A549 treated with DMSO at 1 μM for 4 hours (cell line): ENCODE measurements at places on chromosomes 7 and 10. TPM values are rescaled to one million over a fixed set of nuclear protein-coding genes. Genes with fewer than 3 reads are reported as not detected.

Gene TSPAN13
- 10.9 to 16.1 TPM (median 13.9 TPM) in 5 replicates for total RNA-seq

Gene HOXA6
- total RNA-seq, result 0.71 to 2.5 TPM (median 1.8 TPM) in 5 replicates

Gene CPVL
- 0.16 to 0.45 TPM (median 0.25 TPM) in 4 of 5 replicates, not detected in the other for total RNA-seq

Gene CYP3A7
- total RNA-seq, result not detected in 5 replicates

Gene FEZF1
- total RNA-seq, result not detected in 5 replicates

Gene SNCG
- total RNA-seq, result 6.6 to 12.9 TPM (median 11.5 TPM) in 5 replicates

Gene PPP2R2D
- 21.2 to 29.9 TPM (median 28.8 TPM) in 5 replicates for total RNA-seq

Gene OR2A1
- total RNA-seq, result not detected in 5 replicates

Gene RAB19
- total RNA-seq, result not detected in 5 replicates

Gene NEUROG3
- total RNA-seq, result not detected in 5 replicates

Gene CFAP70
- 0.12 to 0.37 TPM (median 0.19 TPM) in 5 replicates for total RNA-seq

Gene ATG9B
- 0.14 to 0.84 TPM (median 0.60 TPM) in 5 replicates for total RNA-seq

Gene MAP3K8
- total RNA-seq, result 16.1 to 18.2 TPM (median 16.8 TPM) in 5 replicates

Gene SDK1
- 0.36 to 0.52 TPM (median 0.46 TPM) in 5 replicates for total RNA-seq
